ENCODE measurements at places on chromosomes 7 and 10.

- no peak for DNase-seq
These were observed 189.9 kb downstream of the TCERG1L start for GRCh38 chr10:131121511-131122035.

GRCh38 chr7:19999681-20000080, 217.5 kb downstream of the MACC1 start:
- DNase-seq: no peak

DNA sequence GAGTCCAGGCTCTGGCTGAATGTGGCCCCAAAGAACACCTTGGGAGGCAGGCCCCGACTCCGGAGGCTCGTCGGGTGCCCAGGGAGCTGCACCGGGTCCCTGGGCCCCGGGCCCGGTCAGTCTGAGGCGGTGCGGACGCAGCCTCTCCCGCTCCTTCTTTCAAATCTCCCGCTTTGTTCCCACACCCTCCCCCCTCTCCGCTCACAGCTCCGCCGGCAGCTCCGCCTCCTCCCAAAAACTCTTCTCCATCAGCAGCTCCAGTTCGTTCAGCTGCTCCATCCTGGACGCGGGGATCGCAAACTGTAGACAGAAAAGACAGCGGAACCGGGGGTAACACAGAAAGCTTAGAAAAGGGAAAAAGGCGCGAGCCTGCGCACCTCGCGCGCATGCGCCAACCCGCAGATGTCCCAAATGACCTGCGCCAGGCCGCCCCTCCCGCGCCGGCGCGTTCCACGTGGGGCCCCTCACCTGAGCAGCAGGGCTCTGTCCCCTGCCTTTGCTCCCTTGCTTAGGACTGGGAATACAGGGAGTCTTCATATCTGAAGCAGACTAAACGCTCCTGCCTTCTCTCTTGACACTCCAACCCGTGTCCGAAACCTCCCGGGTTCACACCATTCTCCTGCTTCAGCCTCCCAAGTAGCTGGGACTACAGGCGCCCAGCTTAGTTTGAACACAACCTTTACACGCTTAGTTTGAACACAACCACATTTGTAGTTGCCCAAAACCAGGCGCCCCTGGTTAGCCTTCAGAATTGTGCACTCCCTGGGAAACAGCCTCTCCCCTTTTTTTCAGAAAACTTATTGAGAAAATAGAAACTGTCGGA, at the start of gene DNA2:
Gene DNA2 (minus strand): TSS at position 388 of the 823 bp plus-strand sequence. CDS start 109 bp downstream, at position 279.
- DNase-seq: peak; percentile 80

GRCh38 chr7:151743481-151743983, 133.4 kb downstream of the PRKAG2 start:
- no peak for DNase-seq

DNA sequence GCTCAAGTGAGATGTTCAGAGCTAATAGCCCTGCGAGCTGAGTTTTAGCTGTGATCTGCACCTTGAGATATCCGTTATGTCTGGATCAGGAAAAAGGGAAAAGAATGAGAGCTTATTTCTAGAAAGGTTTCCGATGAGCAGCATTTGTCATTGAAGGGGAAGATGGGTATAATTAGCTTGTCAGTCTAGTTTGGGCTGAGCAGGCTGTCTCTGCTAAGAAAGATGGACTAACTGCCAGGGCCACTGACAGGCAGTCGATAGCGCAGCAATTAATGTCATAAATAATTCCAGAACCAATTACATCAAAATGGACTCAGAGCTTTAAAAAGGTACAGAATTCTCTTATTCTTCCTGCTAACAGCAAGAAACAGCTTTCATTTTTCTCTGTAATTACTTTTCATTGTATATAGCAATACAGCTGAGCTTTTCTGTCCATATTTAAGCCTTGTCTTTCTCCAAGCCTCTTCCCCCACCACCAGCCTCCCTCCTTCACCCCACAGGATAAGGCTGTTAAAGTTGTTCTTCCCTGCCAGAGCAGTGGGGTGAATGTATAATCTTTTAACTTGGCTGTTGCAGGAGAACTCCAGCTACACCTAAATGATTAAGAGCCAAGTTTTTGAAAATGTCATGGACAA, 1006.5 kb downstream of the KCNMA1 start:
- DNase-seq: no peak

- DNase-seq: peak; percentile 68
These were observed 51.4 kb upstream of the PDCD4 start for GRCh38 chr10:110820321-110820814.

DNA sequence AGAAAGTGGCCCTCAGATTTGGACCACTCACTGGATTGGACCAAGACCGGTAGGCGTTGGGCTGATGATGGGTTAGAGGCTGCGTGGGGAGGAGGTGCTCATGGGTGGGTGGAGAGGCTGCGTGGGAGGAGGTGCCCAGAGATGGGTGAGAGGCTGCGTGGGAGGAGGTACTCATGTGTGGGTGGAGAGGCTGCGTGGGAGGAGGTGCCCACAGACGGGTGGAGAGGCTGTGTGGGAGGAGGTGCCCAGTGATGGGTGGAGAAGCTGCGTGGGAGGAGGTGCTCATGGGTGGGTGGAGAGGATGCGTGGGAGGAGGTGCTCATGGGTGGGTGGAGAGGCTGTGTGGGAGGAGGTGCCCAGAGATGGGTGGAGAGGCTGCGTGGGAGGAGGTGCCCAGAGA, 346.3 kb downstream of the PAXIP1 start:
- no peak for DNase-seq

GRCh38 chr10:26460736-26461135, 22.6 kb downstream of the APBB1IP start:
- DNase-seq: no peak

DNA sequence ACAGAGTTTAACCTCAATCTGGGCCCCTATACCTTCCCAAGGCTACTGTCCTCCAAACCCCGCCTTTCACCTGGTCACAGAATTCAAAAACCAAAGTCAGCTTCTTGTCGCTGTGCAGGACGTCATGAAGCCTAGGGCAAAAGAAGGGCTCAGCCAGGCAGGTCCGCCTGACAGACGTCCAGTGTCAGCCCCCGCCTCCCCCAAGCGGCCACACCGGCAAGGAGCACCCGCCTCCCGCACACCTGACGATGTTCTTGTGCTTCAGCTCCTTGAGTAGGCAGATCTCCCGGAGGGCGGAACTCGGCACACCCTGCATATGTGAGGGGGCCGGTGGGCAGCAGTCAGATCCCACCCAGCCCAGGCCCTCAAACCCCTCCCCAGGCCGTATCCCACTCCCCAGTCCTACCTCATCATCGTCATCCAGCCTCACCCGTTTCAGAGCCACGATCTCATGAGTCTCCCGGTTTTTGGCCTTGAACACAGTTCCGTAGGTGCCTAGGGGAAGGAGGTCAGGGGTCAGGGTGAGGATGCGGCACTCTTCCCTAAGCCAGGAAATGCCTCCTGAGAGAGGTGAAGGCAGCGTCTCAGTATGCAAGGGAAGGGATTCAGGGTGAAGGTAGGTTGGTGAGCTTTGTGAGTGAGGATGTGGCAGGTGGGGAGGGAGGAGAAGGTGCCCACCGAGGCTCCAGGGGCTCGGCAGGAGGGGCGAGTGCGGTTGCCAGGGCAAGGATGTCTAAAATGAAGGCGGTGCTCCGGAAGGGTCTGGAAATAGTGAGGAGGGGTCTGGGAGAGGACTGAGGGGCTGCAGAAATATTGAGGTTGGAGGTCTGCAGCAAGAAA, 811 bp downstream of the CDK5 start:
- DNase-seq: no peak

DNA sequence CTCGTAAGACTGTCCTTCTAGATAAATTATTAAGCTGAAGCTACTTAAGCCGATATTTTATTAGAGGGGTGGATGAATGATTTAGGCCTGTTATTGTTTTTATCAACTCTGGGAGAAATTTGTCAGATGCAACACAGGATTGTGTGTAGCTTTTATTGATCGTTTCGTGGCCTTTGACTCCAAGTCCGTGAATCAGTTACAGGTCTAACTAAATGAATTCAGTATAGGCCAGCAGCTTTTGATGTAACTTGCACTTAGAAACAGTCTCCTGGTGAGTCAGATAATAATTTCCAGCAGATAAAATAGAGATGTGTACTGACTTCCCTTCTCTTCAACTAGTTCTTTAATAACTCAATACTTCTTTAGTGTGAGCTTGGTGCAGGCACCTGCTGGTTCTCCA, 341.7 kb upstream of the SMIM30 start:
- no peak for DNase-seq

DNA sequence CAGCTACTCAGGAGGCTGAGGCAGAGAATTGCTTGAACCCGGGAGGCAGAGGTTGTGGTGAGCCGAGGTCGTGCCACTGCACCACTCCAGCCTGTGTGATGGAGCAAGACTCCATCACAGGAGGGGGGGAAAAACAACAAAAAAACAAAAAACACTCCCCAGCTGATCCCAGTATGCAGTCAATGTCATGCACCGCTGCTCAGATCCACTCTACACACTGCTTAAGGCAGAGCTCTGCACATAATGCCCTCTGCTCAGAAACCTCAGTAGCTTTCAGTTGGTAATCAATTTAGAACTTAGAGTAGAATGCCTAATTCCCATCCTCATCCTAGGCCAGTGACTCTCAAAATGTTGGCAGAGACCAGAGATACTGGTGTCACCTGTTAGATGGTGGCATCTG, 43.9 kb downstream of the PDSS1 start:
- DNase-seq: no peak

DNA sequence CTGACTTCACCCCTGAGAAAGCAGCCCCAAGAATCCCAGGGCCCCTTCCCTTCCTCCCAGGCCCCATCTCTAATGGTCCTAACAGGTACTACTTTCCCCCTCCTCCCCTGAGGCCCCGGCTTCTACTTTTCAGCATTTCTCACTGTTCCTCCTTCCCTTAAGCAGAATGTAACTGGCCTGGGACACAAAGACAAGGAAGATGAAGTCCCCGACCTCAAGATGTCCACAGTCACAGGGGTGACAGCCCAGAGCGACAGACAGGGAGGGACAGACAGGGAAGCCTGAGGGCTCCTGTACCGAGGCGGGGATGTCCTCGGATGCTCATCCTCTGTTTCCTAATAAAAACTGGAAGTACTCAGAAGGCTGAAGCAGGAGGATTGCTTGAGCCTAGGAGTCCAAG, 11.6 kb downstream of the AOC1 start:
- DNase-seq: no peak

GRCh38 chr7:15446722-15447121, 115.1 kb downstream of the AGMO start:
- no peak for DNase-seq

DNA sequence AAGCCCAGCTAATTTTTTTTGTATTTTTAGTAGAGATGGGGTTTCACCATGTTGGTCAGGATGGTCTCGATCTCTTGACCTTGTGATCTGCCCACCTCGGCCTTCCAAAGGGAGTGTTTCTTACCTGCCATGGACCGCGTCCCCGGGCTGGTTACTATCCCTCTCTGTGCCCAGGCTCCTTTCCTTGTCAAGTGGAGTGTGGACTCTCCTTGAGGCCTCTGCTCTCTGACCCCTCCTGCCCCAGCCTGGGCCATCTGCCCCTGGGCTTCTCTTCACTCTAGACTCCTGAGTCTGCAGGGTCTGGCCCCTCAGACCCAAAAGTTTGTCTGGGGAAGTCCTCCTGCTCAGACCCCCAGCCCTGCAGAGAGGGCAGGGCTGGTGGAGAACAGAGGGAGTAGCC, 20.7 kb downstream of the NEURL1 start:
- no peak for DNase-seq

DNA sequence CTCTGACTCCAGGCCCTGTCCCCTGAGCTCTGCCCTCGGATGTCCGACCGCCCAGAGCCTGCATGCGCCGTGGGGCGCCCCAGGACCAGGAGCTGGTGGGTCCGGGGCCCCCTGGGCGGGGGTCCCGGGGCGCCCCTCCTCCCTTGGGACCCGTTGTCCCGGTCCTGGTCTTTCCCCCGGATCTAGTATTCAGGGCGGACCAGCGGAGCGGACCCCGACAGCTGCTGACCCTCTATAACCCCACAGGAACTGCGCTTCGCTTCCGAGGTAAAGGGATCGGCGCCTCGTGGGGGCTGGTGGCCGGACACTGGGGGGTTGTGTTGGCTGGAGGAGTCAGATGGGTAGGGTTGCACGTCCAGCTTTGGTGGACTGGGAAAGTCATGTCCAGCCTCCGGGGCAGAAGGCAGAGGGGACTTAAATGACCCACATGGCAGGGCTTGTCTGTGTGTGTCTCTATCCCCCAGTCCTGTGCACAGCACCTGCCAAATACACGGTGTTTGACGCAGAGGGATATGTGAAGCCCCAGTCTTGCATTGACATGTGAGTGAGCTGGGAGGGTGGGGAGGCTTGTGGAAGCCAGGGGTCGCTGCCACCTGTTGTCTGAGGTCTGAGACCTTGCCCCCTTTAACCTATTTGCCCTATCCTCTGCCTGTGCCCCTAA, 520 bp downstream of the MOSPD3 start:
- peak; percentile 33 for DNase-seq

DNA sequence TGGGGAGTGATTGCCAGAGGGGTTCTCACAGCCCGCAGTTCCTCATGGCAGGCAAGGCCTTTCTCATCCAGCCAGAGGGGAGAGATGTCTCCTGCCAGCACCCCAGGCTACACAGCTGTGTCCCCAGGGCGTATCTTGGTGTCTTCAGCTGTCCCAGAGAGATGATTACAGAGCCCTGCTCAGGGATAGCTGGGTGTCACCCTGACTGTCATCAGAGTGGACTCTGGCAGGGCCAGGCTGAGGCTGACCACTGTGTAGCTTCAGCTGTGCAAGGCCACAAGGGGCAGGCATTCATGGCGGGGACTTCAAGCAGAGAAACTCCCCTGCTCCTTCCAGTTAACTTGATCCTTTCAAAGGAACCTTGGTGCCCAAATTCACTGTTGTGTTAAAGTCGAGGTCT, 124.2 kb downstream of the RGS10 start:
- no peak for DNase-seq

DNA sequence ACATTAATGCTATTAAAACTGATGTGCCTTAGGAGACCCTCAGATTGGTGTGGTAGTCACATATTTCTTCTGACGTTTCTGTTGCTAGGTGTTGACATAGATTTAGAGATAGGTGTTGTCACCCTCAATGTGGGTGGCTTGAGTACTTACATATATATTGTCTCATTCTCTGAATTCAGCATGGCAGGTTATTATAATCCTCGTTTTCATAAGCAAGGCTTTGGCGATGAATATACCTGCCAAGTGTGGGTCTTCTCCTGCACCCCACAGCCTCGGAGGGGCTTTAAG, 7.0 kb downstream of the FBH1 start:
- no peak for DNase-seq

- DNase-seq: no peak
These were observed 52.0 kb downstream of the TSPAN15 start for GRCh38 chr10:69503001-69503895.

DNA sequence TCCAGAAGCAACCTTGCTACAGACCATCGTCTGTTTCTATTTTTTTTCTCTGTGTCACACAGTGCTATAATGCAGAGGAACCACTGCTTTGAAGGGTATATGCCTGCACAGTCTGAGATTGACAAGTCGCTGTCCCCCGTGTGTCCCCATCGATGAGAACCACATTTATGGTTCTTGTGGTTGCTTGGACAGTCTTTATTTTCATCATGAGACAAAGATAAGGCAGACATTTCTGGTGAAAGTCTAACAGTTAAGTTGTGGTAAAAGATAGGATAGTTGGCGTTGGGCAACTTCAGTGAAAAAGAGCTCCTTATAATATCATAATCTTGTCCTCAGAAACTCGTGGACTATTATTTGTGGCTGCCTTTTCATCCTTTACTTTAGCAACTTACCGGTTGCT, 6.3 kb upstream of the AKR1E2 start:
- DNase-seq: no peak

All from foreskin fibroblast (primary cell).